ENCODE measurements at places on chromosomes 5 and 9.

DNA sequence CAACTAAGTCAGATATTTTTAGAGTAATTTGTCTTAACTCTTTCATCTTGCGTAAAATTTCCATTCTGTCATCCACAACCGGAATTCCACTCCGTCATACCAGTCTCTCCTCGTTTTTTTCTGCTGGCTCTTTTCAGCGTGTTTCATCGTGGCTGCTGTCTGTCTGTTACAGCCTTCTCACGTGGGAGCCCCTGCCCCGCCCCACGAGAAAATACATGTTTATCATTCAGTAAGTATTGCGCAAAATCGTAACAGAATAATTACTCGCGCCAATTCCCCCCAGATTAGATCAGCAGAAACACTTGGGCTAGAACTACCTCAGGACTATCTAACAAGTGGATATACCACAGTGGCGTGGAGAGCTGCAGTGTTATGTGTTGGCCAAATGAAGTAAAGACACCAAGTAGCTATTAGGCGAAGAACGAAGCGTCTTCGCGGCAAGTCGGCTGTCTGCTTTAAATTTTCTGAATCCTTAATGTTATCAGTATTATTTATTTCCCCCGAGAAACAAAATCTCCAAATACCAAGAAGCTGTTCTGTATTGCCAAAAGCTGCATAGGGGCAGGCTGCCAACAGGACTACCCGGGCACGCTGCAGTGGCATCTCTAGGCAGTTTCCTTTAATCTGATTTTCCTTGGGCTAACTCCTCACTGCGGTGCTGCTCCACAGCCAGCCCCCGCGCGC lies 566 bp upstream of the FOCAD start:
- no peak for DNase-seq

DNA sequence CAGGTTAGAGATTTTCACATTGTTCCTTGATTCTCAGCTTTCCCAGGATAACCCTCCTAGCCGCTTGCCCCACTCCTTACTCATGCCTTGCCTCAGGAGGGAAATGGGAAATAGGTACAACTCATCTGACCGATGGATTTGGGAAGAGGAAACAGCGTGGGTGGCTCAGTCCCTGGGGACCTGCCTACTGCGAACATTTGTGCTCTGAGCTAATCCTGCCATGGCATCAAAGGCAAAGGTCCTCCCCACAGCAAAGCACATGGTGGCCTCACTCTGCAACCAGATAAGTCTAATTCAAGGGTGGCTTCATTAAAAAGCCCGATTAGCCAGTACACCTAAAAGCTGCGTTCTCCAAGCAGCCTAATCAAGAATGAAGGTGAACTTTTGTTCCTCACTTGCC lies 82.4 kb upstream of the ADRA1B start:
- no peak for DNase-seq

DNA sequence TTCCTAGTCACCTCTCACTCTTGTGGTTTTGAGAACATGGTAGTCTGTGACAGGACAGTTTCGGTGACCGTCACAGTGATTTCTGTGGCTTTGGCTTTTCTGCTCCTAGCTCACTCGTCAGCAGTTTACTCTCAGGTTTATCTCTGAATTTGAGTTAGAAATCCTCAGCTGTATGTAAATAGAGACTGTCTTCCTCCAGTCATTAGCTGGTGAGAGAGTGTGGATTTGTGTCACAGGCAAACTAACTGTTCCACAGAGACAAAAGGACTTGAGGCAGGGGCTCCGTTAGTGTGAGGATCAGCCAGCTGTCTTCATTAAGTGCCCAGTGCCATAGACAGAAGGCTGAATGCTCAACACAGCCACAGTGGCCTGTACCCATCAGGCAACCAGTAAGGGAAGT lies 131.4 kb downstream of the CD180 start:
- no peak for DNase-seq

DNA sequence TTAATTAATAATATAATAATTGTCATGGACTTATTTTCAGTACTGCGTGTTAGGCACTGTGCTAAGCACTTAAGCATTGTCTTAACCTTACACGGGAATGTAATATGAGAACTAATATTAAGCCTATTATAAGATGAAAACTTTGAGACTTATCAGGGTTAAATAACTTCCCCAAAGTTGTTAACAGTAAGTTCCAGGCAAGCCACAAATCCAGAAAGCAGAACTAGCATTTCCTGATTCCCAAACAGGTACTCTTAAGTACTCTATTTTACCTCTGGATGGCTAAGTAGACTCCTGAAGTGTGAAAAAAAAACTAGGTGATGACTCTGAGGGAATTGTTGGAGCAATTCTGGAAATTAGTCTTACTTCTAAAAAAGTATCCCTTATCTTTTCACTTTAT lies 23.8 kb downstream of the GABRG2 start:
- no peak for DNase-seq

DNA sequence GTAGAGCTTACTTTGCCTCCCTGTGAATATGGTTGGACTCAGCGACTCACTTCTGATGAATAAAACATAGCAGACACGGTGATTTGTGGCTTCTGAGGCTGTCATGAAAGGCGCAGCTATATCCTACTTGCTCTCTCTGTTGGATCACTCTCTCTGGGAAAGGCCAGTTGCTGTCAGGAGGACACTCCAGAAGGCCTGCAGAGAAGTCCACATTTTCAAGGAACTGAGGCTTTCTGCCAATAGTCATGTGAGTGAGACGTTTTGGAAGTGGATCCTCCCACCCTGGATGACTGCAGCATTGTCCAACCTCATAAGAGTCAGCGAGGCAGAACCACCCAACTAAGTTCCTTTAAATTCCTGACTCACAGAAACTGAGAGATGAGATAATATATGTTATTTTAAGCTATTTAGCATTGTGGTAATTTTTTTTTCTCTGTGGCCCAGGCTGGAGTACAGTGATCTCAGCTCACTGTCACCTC lies 156.0 kb upstream of the MAST4 start:
- DNase-seq, result no peak

DNA sequence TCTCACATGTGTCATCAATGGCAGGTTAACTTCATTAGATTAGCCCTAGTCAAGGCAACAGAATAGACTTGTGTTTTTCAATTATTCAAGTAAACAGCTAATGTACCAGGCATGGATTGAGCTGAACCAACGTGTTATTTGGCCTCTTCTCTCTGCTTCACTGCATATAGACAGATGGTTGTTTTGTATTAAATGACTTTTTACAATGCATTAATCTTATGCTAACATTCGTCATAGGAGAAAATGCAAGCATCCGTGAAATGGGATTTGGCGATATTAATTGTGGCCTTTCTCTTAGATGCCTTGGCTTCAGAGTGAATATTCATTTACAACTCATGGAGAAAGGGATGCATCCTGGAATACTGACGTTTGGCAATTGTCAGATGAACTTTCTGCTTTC lies 208.0 kb downstream of the KCTD16 start:
- DNase-seq, result no peak

- DNase-seq, result no peak
These were observed 62.4 kb downstream of the ZNF608 start for GRCh38 chr5:124683917-124684555.

DNA sequence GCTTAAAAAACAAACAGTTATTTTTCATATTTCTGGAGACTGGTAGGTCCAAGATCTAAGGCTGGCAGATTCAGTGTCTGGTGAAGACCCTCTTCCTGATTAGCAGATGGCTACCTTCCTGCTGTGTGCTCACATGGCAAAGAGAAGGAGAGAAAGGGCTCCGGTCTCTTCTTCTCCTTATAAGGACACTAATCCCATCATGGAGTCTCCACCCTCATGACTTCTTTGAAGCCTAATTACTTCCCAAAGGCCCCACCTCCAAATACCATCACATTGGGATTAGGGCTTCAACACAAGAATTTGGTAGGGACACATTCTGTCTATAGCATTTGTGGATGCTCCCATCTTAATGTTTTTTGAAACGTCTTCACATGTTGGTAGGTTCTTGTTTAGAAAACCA lies 391.1 kb downstream of the TMEM161B start:
- no peak for DNase-seq

GRCh38 chr5:113531481-113532159 lies 18.1 kb downstream of the YTHDC2 start:
- no peak for DNase-seq
